A549 treated with CORT108297 at 1 μM for 4 hours (cell line): ENCODE measurements at places on chromosomes 13 and 19. TPM values are rescaled to one million over a fixed set of nuclear protein-coding genes. Genes with fewer than 3 reads are reported as not detected.

The ELAVL1 gene
- 61.7 to 69.8 TPM (median 66.7 TPM) in 5 replicates for total RNA-seq

The EDDM13 gene
- not detected in 5 replicates for total RNA-seq

The TCF3 gene
- total RNA-seq = 42.5 to 68.8 TPM (median 57.4 TPM) in 5 replicates

The SUPT5H gene
- total RNA-seq = 176 to 203 TPM (median 194 TPM) in 5 replicates

The FSTL3 gene
- 153 to 212 TPM (median 193 TPM) in 5 replicates for total RNA-seq

The LRFN3 gene
- 15.6 to 25.9 TPM (median 22.3 TPM) in 5 replicates for total RNA-seq

The IGFL1 gene
- 1.9 to 3.2 TPM (median 2.5 TPM) in 5 replicates for total RNA-seq

The SUGT1 gene
- total RNA-seq = 43.9 to 48.0 TPM (median 44.6 TPM) in 5 replicates

The CTXN1 gene
- total RNA-seq = 8.5 to 24.3 TPM (median 22.2 TPM) in 5 replicates

The ZNF320 gene
- total RNA-seq = not detected in 5 replicates

The ZIM2 gene
- total RNA-seq = not detected in 5 replicates

The IZUMO2 gene
- total RNA-seq = not detected in 5 replicates

The KIR3DL2 gene
- not detected in 5 replicates for total RNA-seq

The ACP7 gene
- total RNA-seq = 0.12 to 0.22 TPM (median 0.14 TPM) in 5 replicates

The IL12RB1 gene
- total RNA-seq = not detected in 5 replicates

The RFPL4AL1 gene
- 0.28 TPM in 1 of 5 replicates, not detected in the others for total RNA-seq

The ATP5F1D gene
- total RNA-seq = 80.9 to 184 TPM (median 172 TPM) in 5 replicates

The PLEKHJ1 gene
- total RNA-seq = 39.0 to 63.0 TPM (median 60.0 TPM) in 5 replicates

The TEKTIP1 gene
- 0.21 TPM in 1 of 5 replicates, not detected in the others for total RNA-seq

The COL4A2 gene
- 132 to 176 TPM (median 141 TPM) in 5 replicates for total RNA-seq

The CRYL1 gene
- total RNA-seq = 4.9 to 6.8 TPM (median 5.5 TPM) in 5 replicates

The ALKBH6 gene
- 24.0 to 27.0 TPM (median 26.6 TPM) in 5 replicates for total RNA-seq

The KLF1 gene
- total RNA-seq = 0.05 to 0.09 TPM (median 0.06 TPM) in 3 of 5 replicates, not detected in the others

The TMEM221 gene
- 0.58 to 1.1 TPM (median 0.84 TPM) in 5 replicates for total RNA-seq

The SPIB gene
- 0.26 to 0.52 TPM (median 0.34 TPM) in 4 of 5 replicates, not detected in the other for total RNA-seq

The FFAR3 gene
- total RNA-seq = not detected in 5 replicates

The BRME1 gene
- 0.36 to 1.3 TPM (median 0.60 TPM) in 5 replicates for total RNA-seq

The PRRG2 gene
- 0.45 to 1.1 TPM (median 0.81 TPM) in 5 replicates for total RNA-seq

The ZNF570 gene
- total RNA-seq = 2.2 to 4.7 TPM (median 3.1 TPM) in 5 replicates

The LILRB3 gene
- total RNA-seq = 0.06 to 0.25 TPM (median 0.09 TPM) in 3 of 5 replicates, not detected in the others

The ZNF814 gene
- total RNA-seq = 1.6 to 3.3 TPM (median 2.4 TPM) in 5 replicates

The FFAR2 gene
- total RNA-seq = 0.03 TPM in 1 of 5 replicates, not detected in the others

The SWSAP1 gene
- total RNA-seq = 1.6 to 2.4 TPM (median 2.1 TPM) in 5 replicates

The C5AR2 gene
- 2.3 to 6.0 TPM (median 4.4 TPM) in 5 replicates for total RNA-seq

The ERICH6B gene
- total RNA-seq = not detected in 5 replicates

The GDF15 gene
- total RNA-seq = 26.2 to 63.2 TPM (median 48.3 TPM) in 5 replicates

The WDR87 gene
- not detected in 5 replicates for total RNA-seq

The NRTN gene
- total RNA-seq = 0.27 to 0.89 TPM (median 0.48 TPM) in 5 replicates

The ZNF302 gene
- total RNA-seq = 15.5 to 19.1 TPM (median 17.1 TPM) in 5 replicates

The RASAL3 gene
- total RNA-seq = not detected in 5 replicates

The OR1M1 gene
- not detected in 5 replicates for total RNA-seq

The CACNA1A gene
- total RNA-seq = 0.07 to 0.25 TPM (median 0.17 TPM) in 5 replicates

The COMP gene
- 0.04 to 0.06 TPM (median 0.05 TPM) in 4 of 5 replicates, not detected in the other for total RNA-seq

The CGB1 gene
- total RNA-seq = 0.13 to 1.3 TPM (median 0.20 TPM) in 3 of 5 replicates, not detected in the others

The ZFP28 gene
- total RNA-seq = 2.9 to 4.1 TPM (median 3.7 TPM) in 5 replicates

The KLK11 gene
- total RNA-seq = 0.07 TPM in 1 of 5 replicates, not detected in the others

The CYP4F2 gene
- 0.05 to 0.25 TPM (median 0.18 TPM) in 5 replicates for total RNA-seq

The CASP14 gene
- total RNA-seq = not detected in 5 replicates
